ENCODE measurements at places on chromosomes 13 and 19. TPM values are rescaled to one million over a fixed set of nuclear protein-coding genes. Genes with fewer than 3 reads are reported as not detected.

The RNF225 gene
- 0.48 TPM for total RNA-seq

The FUT2 gene
- not detected for total RNA-seq

DNA sequence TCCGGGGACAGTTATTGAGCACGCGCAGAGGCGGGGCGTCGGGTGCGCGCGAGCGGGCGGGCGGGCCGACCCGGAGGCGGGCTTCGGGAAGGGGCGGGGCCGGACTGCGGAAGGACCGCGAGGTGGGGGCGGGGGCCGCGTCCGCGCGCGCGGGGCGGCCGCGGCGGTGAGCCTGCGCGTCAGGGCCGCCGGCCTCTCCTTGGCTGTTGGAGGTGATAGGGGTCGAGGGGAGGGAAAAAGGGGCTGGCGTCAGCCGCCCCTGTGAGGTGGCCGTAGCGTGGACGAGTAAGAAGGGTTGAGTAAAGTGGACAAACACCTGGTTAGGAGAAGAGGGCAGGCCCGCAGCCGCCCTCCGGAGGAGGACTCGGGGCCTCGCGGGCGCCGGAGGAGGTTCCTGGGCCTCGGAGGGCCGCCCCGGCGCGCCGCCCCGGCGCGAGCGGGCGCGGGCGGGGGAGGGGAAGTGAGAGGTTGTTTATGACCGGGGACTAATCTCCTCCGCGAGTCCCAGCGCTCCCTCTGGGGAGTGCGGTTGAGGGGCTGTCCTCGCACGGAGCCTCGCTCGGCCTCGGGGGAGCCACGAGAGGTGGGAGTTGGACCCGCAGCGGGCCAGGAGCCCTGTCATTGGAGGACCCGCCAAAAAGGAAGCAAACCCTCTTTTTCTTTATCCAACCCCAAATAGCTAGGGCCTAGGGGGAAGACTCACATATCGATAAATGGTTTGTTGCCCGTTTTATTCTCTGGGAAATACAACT is 547 bp upstream of the INTS6 start:
- no peak for DNase-seq

- DNase-seq, result no peak
These were observed 252.2 kb upstream of the SLITRK6 start for GRCh38 chr13:86051134-86052103.

- no peak for DNase-seq
These were observed 21.7 kb upstream of the MAB21L1 start for GRCh38 chr13:35498231-35498630.

GRCh38 chr19:33000510-33000909 is 28.5 kb downstream of the FAAP24 start:
- no peak for DNase-seq

DNA sequence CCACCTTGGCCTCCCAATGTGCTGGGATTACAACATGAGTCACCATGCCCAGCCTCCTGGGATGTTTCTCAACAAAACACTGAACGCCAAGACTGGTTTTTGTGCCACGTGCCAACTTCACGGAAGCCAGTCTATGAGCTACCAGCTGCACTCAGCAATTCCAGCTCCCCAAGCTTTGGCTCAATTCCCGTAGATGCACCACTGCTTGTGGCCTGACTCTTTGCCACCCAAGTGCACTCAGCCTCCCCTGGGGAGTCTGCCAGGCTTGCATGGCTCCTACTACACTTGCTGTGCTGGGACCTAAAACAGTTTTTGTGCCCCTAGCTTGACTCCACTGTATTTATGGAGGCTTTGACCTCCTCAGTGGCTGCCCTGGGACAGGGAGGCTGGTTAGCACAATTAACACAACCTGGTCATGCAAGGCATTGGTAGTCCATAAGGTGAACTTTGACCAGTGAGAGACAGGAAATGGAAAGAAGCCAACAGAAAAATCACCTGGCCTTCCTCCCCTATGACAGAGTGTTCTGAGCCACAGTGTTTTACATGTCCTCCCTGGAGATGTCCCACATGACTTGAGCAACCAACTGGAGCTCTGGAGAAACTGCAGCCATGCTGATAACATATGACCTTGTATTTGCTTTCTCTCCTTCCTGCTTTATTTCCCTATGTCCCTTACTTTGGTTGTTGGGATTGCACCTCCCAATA is 1173.1 kb downstream of the UQCRFS1 start:
- no peak for DNase-seq

The ZNF491 gene
- total RNA-seq, result 2.2 TPM

The DACT3 gene
- 25.9 TPM for total RNA-seq

The NCLN gene
- 63.3 TPM for total RNA-seq

DNA sequence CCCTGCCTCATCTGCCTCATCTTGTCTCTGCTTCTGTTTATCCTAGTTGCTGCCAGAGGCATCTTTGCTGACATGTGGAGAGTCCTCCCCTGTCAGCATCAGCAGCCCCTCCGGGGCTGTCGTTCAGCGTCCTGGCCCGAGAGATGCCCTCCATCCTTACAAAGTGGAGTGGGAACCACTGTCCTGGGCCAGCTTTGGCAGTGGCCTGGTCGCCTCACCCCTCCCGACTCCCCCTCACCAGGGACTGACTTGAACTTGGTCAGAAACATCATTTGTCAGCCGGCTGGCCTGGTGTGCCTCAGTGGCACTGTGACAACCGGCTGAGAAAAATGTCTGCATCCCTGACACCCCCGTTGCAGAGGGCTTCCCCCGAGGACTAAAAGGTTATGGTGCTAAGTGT is 20.6 kb downstream of the FGF9 start:
- no peak for DNase-seq

GRCh38 chr13:59464926-59465325 is 698.8 kb downstream of the DIAPH3 start:
- DNase-seq, result no peak

The FCAR gene
- not detected for total RNA-seq

DNA sequence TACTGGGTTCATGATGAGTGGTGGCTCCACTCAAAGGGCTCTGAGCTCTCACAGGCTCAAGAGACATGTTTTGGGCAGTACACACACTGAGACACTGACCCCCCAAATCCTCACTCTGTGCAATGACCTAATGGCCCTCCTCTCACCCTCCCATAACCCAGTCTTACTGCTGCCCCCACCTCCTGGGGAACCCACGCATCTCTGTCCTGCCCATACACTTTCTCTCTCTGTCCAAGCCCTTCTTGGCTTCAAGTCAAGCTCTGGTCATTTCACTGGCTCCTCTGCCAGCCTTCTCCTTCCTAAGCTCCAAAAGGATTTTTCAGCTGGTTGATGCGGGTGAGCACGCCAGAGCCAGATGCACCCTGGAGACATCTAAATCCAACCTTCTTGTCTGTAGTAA is 187.9 kb upstream of the TSHZ3 start:
- DNase-seq, result no peak

GRCh38 chr13:33379608-33380007 is 94.1 kb upstream of the STARD13 start:
- no peak for DNase-seq

The SLC10A2 gene
- not detected for total RNA-seq

The MAP1S gene
- total RNA-seq, result 65.8 TPM

The ZNF358 gene
- 11.1 TPM for total RNA-seq

GRCh38 chr13:89239361-89240127 is 1568.4 kb downstream of the SLITRK5 start:
- DNase-seq, result no peak

The CGB5 gene
- not detected for total RNA-seq

The R3HDM4 gene
- 102 TPM for total RNA-seq

DNA sequence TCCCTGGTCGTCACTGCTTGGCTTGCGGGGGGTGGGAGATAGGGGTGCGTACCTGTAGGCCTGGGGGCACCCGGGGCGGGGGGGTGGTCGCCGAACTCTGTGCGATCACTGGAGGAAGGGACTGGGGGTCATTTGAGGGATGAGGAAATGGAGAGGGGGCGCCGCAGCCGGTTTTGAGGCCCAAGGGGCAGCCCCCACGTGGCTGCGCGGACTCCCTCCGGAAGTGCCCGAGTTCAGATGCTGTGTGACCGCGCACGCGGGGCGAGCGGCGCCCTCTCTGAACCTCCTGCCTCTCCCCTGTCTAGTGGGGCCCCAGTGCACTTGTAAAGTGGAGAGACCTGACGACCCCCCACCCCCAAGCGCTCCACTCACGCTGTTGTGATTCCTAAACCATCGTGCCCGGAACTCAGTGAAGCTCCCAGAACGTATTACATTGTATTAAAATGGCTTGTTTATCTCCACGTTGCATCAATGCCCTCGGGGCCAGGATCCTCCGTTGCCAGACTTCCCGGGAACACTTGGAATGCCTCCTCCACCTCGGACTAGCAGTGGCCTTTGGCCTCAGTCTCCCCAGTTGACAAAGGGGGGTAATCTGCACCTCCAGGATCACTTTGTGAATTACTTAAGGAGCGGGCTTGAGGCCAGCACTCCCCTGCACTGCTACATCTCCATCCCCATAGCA is 3.0 kb upstream of the NANOS3 start:
- DNase-seq, result no peak

DNA sequence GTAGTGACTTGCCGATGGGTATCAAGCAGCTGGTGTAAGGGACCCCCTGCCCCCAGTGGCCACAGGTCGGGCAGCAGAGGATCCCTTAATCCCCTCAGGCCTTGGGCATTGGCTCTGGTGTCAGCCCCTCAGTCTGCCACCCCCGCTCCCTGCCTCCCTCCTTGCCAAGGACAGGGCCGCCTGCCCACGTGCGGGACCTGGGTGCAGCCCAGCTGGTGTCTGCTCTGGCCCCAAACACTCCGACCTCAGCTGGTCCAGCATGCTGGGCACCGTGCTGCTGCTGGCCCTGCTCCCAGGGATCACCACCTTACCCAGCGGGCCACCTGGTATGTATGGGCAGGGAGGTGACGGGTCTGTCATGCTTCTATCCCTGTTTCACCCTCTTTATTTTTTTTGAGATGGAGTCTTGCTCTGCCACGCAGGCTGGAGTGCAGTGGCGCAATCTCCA is at the start of gene TGFBR3L:
Gene TGFBR3L (plus strand): TSS at position 233 of the 448 bp plus-strand sequence.
- DNase-seq, result no peak

DNA sequence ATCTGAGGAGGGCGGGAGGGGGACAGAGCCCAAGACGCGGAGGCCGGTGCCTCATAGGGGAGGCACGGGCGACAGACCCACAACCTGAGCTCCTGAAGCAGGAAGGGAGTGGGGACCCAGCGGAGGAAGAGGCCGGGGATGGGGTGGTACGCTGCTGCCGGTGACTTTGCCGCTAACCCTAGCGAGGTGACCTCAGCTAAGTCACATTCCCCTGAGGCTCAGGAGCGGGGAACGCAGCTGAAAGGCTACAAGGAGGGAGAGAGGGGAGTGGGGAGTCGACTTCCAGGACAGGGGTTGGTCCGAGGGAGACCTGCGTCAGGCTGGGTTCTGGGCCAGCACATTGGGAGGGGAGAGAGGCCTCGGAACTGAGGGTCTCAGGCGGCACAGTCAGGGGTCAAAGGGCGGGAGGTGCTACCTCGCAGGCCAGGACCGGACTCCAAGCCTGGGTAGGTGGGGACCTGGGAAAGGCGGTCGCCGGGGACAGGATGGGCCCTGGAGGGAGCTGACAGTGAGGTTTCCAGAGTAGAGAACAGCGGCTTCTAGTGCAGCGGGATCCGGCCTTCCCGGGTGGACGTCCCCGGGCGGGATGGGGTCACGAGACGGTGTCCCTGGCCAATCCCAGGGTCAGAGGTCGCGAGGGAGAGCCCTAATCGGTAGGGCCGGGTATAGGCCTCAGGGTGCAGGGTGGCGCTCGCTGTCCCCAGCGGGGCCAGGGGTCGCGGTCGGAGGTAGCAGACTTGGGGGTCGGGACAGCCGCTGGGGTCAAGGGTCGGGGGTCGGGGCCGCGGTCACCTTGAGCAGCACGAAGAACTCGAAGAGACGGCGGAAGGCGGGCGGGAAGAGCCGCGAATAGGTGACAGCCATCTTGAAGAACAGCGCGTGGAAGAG is 699 bp downstream of the TMEM259 start:
- no peak for DNase-seq

GRCh38 chr13:22137361-22138050 is 466.6 kb downstream of the FGF9 start:
- no peak for DNase-seq

The NALCN gene
- total RNA-seq, result not detected

DNA sequence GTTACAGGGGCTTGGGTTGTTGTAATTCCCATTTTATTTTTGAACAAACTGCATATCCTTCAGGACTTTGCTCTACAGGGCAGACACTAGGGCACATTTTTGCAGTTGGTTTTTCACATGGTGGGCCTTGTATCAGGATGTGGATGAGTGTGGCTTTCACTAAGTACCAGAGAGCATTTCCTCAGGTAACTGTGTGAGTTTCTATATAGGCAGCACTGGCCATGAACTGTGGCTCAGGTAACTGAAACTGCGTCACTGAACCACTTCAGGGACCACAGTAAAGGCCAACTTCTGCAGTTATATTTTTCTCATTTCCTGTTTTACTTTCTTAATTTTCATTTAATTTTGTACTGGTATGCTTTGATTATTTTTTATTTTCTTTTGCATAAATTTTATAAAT is 166.5 kb downstream of the ZNF486 start:
- DNase-seq, result no peak

The ZNF492 gene
- total RNA-seq, result 1.4 TPM

- DNase-seq, result no peak
These were observed 4.7 kb downstream of the PPP1R13L start for GRCh38 chr19:45400192-45400591.

GRCh38 chr19:51024924-51025323 is 1.5 kb downstream of the KLK11 start:
- DNase-seq, result no peak

The C2CD4C gene
- not detected for total RNA-seq

DNA sequence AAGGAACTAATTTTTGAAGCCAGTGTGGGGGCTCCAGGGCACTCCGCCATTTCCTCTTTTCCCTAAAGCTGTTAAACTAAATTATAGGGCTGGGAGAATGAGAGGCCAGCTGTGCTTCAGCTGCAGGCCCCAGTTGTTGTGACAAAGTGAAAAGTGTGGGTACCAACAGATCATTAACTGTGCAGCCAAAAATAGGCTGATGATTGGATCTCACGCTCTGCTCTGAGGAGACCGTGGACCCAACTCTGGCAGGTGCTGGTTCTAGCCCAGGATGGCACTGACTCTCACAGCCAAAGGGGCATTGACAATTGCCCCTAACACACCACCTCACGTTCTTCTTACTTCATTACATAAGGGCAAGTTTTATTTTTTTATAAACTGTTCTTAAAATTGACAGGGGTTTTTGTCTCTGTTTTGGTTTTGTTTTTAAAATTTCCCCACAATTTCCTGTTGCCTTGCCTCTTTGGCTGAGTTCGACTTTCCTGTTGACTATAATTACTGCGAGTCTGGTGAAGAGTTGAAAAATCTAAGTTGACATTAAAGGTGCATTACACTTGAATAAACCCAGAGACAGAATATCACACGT is 391.0 kb downstream of the FGF9 start:
- no peak for DNase-seq

- peak; percentile 74 for DNase-seq
These were observed 759 bp downstream of the PPP1R15A start for GRCh38 chr19:48872884-48873475.

The RDH8 gene
- total RNA-seq, result not detected

DNA sequence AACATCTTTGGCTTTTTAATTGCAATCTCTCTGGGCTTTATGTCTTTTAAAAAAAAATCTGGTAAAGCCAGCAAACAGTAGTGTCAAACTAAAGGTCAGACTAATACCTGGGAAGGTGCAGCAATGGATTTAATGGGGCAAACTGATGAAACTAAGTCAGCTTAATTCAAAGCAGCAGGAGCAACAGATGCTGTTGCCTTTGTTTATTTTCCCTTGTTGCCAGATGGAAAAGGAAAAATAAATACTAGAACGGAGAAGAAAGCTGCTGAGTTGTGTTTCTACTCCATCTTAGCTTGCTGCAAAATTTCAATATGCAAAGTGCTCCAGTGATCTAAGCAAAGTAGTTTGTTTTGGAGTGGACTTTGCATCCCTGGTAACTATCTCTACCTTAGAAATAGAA is 1097.8 kb downstream of the PCDH17 start:
- no peak for DNase-seq

The HSPBP1 gene
- 40.8 TPM for total RNA-seq

- no peak for DNase-seq
These were observed 853.0 kb downstream of the SLITRK6 start for GRCh38 chr13:84946192-84946591.

- no peak for DNase-seq
These were observed 211.0 kb downstream of the SLC7A1 start for GRCh38 chr13:29384466-29384865.

Data from activated naive CD4-positive, alpha-beta T cell treated with anti-CD3 and anti-CD28 coated beads, Interleukin-2, amount 50 U/mL, for 72 hours (primary cell).